Stimulated activated CD8-positive, alpha-beta memory T cell treated with anti-CD3 and anti-CD28 coated beads, Interleukin-4, amount 100 ng/mL, for 4 hours (primary cell): ENCODE measurements at places on chromosomes 7 and 10.

GRCh38 chr7:75698358-75698757 is 40.4 kb downstream of the HIP1 start:
- no peak for DNase-seq

DNA sequence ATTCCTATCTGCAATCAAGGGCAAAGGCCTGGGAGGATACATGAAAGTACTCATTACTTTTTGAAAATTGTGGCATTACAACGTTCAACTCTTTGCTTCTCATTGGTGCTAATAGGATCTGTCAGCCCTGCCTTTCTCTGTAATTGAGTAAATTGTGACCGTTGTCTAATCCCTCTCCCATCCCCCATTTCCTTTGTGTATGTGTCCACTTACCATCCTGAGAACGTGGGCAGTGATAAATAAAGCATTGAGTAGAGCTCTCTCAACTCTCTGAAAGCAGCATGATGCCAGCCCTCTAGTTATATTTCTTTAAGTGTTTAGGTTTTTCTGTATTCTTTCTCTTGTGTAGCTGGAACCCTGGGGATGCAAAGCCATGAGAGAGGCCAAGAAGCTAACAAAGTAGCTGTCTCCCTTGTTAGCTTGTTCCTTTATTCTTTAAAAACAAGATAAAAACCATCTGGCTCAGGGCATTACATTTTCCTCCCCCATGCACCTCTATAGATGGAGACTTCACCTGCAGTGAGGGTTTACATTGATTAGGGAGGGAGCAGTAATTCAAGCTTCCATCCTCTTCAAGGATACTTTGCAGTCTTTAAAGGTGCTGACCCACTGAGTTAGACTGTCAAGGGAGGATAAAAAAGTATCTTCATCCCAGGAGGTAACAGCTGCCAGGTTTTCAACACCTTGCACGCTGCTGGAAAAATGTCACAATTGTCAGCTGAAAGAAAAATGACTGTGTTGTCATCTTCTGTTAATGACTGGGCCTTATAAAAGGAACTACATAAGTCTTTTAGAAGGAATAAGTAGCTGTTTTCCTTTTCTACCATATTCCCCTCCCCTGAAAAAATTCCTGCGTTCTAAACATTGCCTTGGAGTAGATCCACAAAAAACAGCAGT is 112.3 kb downstream of the BTRC start:
- DNase-seq: no peak

DNA sequence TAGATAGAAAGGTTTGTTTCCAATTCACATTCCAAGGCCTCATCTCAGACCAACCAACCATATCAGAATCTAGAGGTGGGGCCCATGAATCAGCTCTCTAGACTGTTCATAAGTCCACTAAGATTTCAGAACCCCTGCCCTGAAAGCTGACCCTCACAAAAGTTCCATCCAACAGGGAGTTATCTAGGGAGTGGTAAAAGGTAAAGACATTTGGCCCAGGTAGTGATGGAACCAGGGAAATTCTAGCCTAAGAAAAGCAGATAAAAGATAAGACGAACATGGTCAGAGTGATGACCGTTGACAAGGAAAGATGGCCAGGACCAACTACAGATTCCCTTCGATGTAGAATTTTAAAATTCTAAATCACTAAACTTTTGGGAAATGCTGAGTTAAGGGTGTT is 198.0 kb upstream of the NEBL start:
- DNase-seq: no peak

DNA sequence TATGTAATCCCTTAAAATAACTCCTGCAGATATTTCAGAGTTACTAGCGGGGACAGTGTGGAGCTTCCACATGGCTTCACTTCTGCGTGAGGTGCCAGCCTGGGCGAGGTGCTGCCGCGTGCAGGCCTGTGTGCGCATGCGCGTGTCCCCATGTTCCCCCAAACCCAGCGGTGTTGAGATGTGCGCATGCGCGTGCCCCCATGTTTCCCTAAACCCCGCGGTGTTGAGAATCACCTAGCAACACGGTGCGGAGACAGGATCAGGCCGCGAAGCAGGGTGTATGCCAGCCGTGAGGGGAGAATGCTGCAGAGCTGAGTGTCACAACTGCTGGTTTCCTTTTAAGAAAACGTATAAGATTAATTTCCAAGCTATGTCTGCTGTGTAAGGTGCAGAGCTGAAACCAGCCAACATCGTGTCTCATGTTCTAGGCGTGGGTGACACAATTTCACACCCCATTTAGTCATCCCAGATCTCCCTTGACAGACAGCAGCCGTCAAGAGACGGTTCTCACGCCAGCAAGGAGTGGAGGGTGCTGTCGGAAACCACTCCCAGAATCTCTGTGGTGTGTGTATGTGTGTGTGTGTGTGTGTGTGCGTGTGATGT is 71.9 kb upstream of the ADARB2 start:
- DNase-seq: no peak

GRCh38 chr7:7237201-7237977 is 55.0 kb downstream of the C1GALT1 start:
- no peak for DNase-seq

GRCh38 chr7:51727441-51727840 is 410.8 kb upstream of the COBL start:
- no peak for DNase-seq
